ENCODE measurements at places on chromosomes 7 and 10.

- DNase-seq, result no peak
Observed at GRCh38 chr7:22832401-22832800, 9.8 kb upstream of the TOMM7 start.

DNA sequence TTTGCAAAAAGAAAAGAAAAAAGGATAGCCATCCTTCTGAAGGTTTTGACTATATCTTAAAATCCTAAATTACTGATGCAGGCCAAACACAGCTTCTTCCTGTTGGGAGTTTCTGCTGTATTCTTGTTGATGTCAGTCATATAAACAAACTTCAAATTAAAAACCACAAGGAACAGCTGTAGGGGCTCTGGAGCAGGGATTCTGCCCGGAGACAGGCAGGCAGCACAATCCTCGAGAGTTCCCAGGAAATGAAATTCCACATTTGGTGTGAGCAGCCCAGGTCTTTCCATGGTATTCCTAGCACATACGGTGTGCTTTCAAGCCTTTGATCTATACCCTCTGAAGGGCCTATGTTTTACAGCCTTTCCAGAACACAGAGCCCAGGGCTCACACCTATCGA lies 43.2 kb downstream of the INSYN2A start:
- DNase-seq, result no peak

DNA sequence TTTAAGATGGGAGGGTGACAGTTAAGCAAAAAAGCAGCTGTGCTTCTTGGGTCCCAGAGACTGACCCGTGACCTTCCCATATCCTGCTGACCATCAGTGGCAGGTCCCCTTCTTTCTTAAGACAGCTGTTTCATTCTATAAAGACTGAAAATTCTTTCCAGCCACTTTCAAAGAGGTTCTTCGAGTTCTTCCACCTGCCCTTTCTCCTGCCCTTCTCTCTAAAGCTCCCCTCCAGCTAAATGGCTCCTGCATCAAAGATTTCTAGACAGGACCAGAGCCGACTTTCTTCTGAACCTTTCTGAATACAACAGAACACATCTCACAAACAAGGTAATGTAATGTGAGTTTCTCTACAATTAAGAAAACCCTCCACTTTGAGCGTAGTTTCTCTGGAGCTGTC lies 180.8 kb downstream of the SFMBT2 start:
- DNase-seq, result no peak

DNA sequence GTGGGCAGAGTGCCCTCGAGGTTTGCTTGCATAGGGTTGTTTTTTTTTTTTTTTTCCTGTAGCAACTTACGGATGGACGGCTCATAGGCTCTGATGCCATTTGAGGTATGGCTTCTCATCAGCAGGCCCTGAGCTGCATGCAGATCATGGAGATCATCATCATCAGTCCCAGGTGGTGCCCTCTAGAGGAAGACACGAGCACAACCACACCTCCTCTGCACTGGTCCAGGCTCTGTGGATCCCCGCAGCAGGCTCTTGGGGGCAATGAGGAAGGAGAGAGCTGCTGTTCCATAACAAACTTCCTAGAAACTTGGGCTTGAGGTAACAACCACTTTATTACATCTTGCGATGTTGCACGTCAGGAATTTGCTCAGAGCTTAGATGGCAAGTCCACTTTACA lies 132.7 kb upstream of the CXCL12 start:
- no peak for DNase-seq

DNA sequence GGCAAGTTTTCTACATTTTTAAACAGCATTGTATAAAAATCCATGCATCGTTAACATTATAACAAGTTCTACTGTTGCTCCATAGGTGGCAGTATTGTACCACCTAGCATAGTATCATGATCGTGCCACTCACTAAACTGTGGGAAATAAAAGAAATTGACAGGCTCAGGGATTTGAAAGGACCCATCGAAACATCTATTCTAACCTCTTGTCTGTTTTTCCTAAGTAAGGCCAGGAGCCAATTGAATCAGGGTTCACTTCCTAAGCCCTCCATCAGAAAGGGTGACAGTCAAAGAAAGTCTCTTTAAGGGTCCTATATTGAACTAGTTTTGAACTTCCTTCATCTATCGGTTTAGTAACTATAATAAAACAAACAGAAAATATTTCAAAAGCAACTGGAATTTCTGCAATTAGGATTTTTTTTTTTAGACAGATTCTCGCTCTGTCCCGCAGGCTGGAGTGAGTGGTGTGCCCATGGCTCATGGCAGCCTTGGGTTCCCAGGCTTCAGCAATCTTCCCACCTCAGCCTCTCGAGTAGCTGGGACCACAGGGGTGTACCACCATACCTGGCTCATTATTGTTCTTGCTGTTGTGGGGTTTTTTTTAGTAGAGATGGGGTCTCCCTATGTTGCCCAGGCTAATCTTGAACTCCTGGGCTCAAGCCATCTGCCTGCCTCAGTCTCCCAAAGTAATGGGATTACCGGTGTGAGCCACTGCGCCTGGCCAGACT lies 9.4 kb downstream of the HACD1 start:
- DNase-seq, result peak; percentile 58

DNA sequence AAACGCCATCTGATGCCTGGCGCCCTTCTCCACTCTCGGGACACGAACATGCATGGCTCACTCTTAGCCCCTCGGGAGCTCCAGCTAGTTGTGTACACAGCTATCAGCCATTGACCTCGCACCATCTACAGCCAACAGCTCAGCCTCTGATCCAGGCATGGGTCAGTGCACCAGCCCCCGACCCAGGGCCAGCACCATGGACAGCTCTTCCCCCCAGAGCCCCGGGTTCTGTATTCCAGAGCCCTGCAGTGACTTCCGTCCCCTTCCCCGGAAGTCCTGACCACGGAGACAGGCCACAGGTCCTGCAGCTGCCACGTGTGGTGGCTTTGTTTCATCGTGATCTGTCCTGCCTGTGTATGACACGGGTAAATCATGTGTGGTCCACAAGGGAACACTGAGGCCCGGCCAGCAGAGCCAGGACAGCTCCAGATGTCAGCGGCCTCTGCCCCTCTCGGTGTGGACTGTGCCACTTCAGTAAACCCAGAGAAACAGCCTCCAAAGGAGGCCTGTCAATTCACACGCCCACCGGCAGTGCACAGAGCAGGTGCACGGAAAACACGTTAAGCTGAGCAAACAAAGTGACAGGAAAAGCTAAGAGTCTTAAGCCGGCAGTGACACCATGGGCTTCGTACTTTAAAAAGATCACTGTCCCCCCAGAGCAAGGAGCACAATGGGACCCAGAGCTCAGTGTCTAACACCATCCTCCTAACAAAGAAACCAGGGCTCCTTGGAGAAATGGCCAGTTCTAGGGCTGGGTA lies 13.0 kb downstream of the STK32C start:
- peak; percentile 6 for DNase-seq

GRCh38 chr7:137996386-137996851 lies 5.5 kb downstream of the CREB3L2 start:
- DNase-seq, result no peak

All from fibroblast of skin of back (primary cell).